ENCODE measurements at places on chromosomes 4 and X.

- no peak for DNase-seq
Measured at GRCh38 chrX:133649651-133650050, 234.4 kb upstream of the GPC4 start.

- DNase-seq: no peak
Measured at GRCh38 chrX:134741746-134742145, 83.5 kb upstream of the PLAC1 start.

DNA sequence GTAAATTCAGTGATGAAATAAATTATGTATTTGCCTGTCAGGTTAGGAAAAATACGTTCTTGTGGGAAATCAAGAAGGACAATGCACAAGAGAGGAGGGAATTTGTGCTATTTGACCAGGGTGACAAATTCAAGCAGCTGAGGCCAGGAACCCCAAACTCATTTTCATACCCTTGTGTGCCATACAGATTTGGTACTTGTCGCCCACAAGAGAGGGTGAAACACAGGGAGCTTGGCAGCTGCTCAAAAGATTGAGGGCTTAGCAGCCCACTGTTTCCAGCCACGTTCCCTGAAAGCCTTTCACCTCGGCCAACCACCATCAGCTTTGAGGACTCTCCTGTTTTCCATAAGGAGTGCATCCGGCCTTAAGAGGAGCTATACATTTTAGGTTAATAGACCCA, 111.2 kb downstream of the COL25A1 start:
- no peak for DNase-seq

- no peak for DNase-seq
Measured at GRCh38 chr4:128513664-128514484, 226.3 kb upstream of the PGRMC2 start.

- DNase-seq: no peak
Measured at GRCh38 chr4:110977554-110977953, 354.7 kb upstream of the PITX2 start.

GRCh38 chr4:8868321-8869001, 3.2 kb downstream of the HMX1 start:
- no peak for DNase-seq

DNA sequence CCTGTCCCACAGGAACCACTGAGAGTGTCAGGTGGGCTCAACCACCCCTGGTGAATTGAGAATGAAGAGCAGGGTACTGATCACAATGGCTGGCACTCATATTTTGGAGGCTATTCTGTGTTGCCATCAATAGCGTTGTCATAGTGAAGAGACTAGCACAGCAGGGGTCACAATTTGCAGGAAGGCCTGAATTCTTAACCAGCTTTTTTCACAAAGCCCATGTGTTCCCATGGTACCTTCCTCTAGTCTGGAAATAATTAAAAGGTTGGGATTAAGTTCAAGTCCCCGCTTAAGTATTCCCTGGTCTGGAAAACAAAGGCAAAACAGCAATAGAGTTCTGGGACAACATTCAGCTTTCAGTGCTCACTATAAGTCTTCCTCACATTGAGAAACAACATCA, 1051.7 kb downstream of the C4orf33 start:
- no peak for DNase-seq

- no peak for DNase-seq
Measured at GRCh38 chrX:132277953-132278614, 58.8 kb upstream of the RAP2C start.

DNA sequence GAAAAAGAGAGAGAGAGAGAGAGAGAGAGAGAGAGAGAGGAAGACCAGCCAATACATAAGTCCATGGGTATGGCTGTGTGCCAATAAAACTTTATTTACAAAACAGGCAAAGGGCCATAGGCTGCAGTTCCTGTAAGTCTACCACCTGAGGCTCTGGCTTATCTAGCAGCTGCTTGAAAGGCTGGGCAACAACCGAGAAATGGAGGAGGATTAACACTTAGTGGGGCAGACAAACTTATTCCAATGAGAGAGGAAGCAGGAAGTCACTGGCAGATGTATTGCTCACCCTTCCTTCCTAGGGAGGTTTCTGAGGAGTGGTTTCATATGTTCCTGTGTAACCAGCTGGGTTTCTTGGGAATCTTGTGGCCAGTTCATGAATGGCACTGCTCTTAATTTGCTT, 4.7 kb upstream of the GPR143 start:
- no peak for DNase-seq
